Activated T-cell treated with anti-CD3 and anti-CD28 coated beads for 48 hours (primary cell): ENCODE measurements at places on chromosomes 7 and 10.

DNA sequence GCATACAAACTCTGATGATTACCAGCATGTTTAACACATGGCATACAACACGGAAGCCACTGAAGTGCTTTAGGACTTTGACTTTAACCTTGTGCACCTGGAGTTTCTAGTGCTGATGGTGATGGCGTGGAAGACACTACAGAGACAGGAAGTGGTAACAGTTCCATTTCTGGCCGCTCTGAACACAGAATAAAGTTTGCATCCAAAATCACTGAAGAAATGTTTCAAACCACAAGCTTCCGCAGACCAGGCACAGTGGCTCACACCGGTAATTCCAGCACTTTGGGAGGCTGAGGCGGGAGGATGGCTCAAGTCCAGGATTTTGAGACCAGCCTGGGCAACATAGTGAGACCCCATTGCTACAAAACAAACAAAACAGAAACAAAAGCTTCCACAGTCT lies 40.3 kb upstream of the TNPO3 start:
- DNase-seq: no peak

- DNase-seq: no peak
These were observed 5.5 kb upstream of the H2AZ2 start for GRCh38 chr7:44853391-44853790.

- peak; percentile 27 for DNase-seq
These were observed at the start of the genes DYDC1 and DYDC2 for GRCh38 chr10:80356563-80356988. DYDC1 (minus strand) TSS chr10:80356755; CDS start chr10:80352601, 4,154 bp downstream. DYDC2 (plus strand) TSS chr10:80356781; CDS start chr10:80362444, 5,663 bp downstream.

DNA sequence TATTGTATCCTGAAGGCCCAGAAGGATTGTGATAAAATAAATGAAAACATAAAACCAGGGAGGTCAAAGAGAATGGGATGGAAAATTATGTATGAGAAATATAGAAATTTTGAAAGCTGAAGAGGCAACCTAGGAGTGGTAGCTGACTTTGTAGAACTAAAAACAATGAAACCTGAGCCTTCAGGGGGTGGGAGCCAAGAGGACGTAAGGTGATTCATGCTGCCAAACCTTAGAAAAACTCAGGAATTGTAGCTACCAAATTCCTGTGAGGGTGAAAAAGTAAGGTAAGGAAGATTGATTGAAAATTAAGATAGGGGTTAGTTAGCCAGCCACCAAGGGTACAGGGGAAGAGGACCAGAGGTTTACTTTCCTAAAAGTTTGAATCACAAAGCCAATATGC lies 213.2 kb downstream of the KCND2 start:
- DNase-seq: no peak

- peak; percentile 59 for DNase-seq
These were observed 61.8 kb downstream of the RASGEF1A start for GRCh38 chr10:43204943-43205671.

GRCh38 chr7:44615149-44615611 lies 8.8 kb downstream of the OGDH start:
- DNase-seq: no peak

DNA sequence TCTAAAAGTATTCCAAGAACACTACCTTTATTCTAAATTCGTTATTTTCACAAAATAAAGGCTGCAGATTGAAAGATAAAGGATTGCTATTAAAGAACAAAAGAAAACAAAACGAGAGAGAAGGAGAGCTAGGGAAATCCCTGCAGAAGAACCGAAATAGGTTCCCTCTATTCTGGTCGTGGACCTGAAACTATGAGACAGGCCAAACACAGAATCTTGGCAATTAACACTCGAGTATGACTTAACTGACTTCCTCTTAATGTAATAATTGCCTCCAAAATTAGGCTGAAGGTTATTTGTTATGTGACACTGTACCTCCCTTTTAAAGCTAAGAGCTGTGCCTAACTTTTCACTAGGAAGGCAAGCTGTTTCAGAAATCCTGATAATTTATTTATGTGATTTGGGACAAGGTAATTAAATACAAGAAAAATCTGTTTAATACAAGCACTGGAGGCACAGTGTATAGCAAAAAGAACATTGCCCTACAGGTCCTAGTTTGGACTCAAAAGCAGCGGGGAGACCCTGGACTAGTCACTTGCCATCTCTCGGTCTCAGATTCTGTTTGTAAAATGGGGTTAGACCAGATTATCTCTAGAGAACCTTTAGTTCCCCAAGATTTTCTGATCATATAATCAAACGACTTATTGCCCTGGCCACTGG lies 11.6 kb downstream of the NAMPT start:
- DNase-seq: no peak

GRCh38 chr7:27723085-27723484 lies 16.9 kb upstream of the TAX1BP1 start:
- DNase-seq: no peak

DNA sequence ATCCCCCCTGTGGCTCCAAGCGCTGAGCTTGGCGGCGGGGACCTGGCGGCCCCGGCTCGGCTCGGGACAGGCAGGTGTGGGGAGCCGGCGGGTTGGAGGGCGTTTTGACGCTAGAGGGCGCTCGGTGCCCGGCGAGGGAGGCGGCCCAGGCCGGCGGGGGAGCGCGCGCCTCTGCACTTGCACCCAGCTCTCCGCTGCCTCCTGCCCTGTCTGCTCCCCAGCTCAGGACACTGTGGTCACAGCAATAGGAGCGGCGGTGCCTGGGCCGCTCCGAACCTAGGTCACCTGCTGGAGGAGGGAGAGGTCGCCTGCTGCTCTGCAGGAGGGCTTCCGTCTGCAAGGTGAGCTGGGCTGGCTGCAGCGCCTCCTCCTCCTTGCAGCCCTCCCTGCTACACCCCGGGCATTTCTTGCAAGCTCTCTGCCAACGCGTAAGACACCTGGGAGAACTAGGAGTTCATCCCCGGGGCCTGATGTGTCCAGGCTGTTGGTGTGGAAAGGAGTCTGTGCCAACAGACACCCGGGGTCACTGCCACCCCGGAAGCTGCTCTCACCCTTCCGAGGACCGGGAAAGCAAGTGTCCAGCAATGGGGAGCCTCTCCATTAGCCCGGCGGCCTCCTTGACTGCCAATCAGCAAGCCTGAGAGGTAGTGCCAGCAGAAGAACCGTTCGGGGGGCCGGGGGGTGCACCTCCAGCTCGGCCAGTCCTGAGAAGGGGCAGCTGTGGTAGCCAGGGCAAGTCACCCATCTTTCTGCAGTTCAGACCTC lies 620.4 kb downstream of the GALNT17 start:
- DNase-seq: peak; percentile 47

- no peak for DNase-seq
These were observed 18.8 kb upstream of the TBC1D12 start for GRCh38 chr10:94383530-94383929.

- no peak for DNase-seq
These were observed 40.6 kb downstream of the AKR1D1 start for GRCh38 chr7:138116892-138117291.

GRCh38 chr7:43856996-43857395 lies 12.3 kb downstream of the MRPS24 start:
- no peak for DNase-seq

- DNase-seq: no peak
These were observed 326.9 kb downstream of the GPAM start for GRCh38 chr10:111856631-111857030.

DNA sequence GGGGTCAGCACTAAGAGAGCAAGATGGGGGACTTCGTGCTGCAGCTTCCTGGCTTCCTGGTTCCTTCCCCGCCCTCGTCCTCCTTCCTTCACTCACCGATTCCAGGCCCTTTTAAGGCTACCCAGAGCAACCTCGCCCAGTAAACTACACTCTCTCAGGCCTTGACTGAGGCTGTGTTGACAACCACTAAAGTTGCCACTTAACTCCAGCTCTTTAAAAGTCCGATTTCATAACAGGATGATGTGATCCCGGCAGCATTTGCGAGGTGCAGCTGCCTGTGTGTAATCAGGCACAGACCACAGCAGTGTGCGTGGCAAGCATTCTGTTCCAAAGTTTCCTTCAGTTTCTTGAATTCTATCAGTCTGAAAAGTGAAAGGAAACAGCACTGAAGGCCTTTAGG lies 110.6 kb downstream of the RAB11FIP2 start:
- no peak for DNase-seq

DNA sequence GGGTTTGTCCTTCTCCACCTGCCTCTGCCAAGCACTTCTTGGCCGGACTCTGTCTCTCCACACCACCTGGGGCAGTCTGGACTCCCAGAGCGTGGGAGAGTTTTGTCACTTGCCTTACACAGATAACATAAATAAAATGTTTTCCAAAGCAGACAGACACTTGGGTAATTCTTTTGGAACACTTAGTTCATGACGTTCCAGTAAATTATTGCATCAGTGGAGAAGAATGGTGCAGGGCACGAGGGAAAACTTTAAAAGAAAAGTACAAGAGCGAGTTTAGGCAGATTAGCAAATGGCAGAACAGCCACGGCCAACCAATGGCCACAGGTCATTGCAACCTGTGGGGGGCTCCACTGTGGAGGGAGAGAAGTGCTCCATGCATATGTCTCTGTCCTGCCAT lies 170.6 kb upstream of the GRB10 start:
- DNase-seq: no peak

- no peak for DNase-seq
These were observed 396.4 kb upstream of the AKR1E2 start for GRCh38 chr10:4429571-4429970.

DNA sequence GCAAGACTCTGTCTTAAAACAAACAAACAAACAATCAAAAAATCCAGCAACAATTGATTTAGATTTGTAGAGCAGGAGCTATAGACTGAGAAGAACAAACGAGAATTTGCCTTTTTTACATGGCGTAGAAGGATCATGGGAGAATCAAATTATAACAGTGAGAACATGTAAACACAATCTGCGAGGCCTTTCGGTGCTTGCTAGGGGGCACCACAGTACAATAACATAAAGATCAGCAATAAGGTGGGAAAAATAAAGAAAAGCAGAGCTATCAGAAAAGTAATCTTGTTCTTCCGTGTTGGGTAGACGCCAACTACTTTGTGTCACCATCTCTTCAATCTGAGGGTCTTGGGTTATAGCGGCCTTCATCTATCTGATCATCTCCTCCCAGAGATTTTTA lies 82.2 kb downstream of the NOD1 start:
- DNase-seq: no peak

- DNase-seq: no peak
These were observed 13.1 kb downstream of the DRGX start for GRCh38 chr10:49382826-49383225.

DNA sequence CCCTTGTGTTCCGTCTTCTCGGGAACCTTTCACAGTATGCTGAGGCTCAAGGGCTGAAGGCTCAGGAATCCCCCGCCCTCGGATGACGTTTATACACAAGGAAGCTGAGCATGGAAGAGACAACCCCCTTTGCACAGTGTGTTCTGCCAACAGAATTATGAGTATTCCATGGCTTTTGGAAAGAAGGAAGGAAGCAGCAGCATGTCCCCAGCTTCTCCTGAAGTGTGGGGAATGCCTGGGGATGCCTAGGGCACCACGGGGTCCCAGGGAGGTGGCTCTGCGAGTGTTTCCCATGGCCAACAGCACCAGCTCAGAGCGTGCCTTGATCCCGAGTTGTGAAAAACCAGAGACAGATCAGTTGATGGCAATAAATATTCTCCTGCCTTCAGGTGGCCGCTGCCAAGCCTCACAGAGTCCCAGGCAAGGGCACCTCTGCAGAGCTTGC lies 88.8 kb upstream of the DDC start:
- no peak for DNase-seq

DNA sequence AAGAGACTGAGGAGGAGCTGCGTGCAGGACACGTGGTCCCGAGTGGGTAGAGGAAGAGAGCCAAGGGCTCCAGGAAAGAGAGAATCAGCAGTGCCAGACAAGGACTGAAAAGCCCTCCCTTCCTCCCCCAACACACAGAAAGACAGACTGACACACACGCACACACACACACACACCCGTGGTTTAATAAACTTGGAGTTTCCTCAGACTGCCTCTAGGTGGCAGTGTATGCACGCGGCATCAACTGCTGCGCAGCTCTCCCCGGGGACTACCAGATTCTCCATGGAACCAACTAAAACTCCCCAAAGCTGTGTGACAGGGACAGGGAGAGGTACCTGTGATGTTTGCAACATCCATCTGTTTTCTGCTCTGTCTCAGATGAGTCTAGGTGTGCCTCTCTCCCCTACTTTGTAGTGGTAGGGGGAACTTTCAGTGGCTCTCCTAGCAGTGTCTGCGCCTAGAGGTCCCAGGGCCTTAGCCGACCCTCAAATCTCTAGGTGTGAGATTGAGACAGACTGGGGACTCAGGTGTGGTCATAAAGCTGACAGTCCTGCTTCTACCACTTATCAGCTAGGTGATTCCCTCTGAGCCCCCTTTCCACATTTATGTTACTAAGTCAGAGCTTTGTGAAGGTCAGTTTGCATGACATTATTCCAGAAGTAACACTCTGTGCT lies 9.3 kb upstream of the TSPAN14 start:
- peak; percentile 56 for DNase-seq

DNA sequence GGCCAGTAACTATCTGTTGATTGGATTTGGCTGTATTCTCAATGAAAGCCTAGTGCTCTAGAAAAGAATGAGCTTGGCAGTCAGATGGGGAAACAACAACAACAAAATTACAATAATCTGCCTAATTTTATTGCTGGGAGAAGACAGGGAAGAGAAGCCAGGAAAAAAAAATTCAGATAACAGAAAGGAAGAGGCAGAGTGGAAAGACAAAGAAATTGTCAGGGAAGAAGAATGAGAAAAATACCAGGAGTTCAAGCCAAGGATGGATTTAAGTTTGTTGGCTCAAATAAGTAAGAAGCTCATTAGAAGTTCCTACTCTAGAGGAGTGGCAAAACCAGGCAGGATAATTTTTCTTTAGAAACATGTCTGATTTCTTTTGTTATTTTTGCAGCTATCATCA lies 45.9 kb upstream of the PRKG1 start:
- DNase-seq: no peak

DNA sequence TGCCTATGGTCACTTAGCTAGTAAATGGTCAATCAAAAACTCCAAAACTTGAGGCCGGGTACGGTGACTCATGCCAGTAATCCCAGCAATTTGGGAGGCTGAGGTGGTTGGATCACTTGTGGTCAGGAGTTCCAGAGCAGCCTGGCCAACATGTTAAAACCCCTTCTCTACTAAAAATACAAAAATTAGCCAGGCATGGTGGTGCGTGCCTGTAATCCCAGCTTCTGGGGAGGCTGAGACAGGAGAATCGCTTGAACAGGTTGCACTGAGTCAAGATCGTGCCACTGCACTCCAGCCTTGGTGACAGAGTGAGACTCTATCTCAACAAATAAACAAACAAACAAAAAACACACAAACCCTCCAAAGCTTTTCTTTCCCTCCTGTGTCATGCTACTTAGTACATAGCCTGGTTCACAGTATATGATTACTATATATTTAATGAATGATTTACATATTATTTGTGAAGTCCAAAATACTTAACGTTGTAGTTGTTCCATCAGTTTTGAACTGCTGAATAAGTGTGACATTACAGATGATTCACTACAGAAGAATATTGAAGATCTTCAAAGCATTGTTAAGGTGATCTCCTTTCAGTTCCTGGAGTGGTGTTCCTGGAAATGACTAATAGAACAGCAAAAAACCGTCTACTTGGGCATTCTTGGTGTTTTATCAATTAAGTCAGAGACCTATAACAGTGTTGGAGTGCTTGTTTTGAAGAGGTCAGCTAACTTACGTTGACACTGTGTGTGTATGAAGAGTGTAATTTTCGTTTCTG lies 72.9 kb downstream of the ADK start:
- DNase-seq: no peak

- no peak for DNase-seq
These were observed 82.6 kb downstream of the UPF2 start for GRCh38 chr10:11959966-11960365.

GRCh38 chr10:132236161-132236560 lies 49.4 kb downstream of the DPYSL4 start:
- DNase-seq: no peak
